Cardiac atrium fibroblast (primary cell): ENCODE measurements at places on chromosomes 2 and 18. TPM values are rescaled to one million over a fixed set of nuclear protein-coding genes. Genes with fewer than 3 reads are reported as not detected.

CXCR1 gene
- total RNA-seq, result not detected in 2 replicates

CHRNG gene
- not detected in 2 replicates for total RNA-seq

DNAJC5G gene
- total RNA-seq, result not detected in 2 replicates

KLHL30 gene
- not detected in 2 replicates for total RNA-seq

ANKRD29 gene
- total RNA-seq, result 0.65 and 0.90 TPM in 2 replicates

METTL8 gene
- total RNA-seq, result 8.3 and 23.7 TPM in 2 replicates

GALR1 gene
- not detected in 2 replicates for total RNA-seq

CKAP2L gene
- total RNA-seq, result 0.72 and 1.1 TPM in 2 replicates

INPP4A gene
- total RNA-seq, result 9.4 and 14.3 TPM in 2 replicates

CNDP1 gene
- total RNA-seq, result not detected in 2 replicates

GULP1 gene
- 2.9 and 7.9 TPM in 2 replicates for total RNA-seq

MTCL1 gene
- total RNA-seq, result 11.3 and 19.3 TPM in 2 replicates
